ENCODE measurements at places on chromosomes 16 and 17.

DNA sequence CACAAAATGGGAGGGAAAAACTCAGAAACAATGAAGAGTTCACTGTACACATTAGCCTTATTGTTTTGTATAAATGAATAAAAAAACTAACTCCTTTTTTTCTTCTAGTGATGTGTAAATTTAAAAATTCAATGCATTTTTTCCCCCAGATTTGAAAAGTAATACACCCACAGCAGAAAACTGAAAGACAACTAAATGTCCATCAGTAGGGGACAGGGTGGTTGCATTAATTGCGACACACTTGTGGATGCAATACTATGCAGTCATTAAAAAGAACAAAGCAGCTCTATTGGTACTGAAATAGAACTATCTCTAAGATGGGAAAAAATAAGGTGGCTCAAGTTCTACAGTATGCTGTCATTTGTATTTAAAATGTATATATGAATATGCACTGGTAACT is 13.7 kb upstream of the WIPI1 start:
- DNase-seq: no peak

- DNase-seq: no peak
Observed at GRCh38 chr17:73568934-73569333, 75.3 kb downstream of the SDK2 start.

- DNase-seq: peak; percentile 32
Observed at GRCh38 chr16:67248401-67249177, at the start of gene SLC9A5. Gene SLC9A5, plus strand, starts transcription at chr16:67248979. Its CDS starts 36 bp downstream, at chr16:67249015.

DNA sequence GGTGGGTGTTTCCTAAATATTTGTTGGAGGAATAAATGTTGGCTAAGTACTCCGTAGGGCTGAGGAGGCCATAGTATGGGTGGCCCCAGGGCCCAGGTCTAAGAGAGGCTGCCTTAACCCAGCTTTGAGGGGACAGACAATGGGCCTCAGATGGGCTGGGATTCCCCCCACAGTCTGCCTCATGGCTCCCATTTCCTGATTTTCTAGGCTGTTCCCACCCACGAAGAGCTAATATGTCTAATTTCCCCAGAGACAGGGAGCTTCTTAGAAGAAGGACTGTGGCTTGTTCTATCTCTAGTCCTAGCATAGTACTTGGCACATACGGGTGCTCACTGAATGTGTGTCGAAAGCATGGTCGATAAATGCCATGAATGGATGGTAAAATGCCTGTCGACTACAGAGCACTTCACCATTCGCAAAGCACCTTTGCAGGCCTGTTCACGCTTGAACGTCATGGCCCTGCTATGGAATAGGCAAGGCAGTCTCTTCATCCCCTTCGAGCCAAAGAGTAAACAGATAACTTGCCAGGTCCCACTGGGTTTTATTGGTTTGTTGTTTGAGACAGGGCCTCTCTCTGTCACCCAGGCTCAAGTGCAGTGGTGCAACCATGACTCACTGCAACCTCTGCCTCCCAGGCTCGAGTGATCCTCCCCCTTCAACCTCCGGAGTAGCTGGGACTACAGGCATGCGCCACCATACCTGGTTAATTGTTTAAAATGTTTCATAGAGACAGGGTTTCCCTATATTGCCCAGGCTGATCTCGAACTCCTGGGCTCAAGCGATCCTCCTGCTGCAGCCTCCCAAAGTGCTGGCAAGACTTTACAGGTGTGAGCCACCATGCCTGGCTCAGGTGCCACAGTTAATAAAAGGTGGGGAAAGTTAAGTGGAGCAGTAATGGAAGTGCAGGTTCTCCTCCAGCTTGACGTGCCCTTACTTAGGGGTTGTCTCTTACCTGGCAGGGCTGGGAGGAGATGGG is 9.7 kb downstream of the CHAD start:
- no peak for DNase-seq

DNA sequence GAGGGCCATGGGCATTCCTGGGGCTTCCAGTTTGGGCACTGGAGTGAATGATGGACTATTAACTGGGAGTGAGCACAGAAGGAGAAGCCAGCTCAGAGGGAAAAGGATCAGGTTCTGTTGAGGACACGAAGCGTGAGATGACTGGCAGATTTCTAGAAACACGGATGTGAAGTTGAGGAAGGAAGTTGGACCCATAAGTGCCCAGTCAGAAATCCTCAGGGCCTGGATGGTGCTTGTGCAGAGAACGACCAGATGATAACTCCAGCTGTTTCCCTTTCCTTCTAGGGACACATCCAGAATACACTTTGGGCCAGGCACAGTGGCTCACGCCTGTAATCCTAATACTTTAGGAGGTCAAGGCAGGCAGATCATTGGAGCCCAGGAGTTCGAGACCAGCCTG is 23.3 kb upstream of the ANKRD40CL start:
- DNase-seq: no peak

Data from activated T-helper 2 cell treated with anti-CD3 and anti-CD28 coated beads, Interferon-gamma antibody, Interleukin-2, Interleukin-4, amounts not matched to agents 10 μg/mL and 5 μg/mL and 100 μg/mL, durations not matched to agents 14 hours and 24 hours and 36 hours (primary cell).